Right lung (tissue), 10 donors: ENCODE measurements at places on chromosomes 12 and 14.

GRCh38 chr12:68086019-68086603, 73.4 kb downstream of the IFNG start:
- DNase-seq: no peak

- DNase-seq: no peak
Observed at GRCh38 chr12:109592905-109593272, 19.3 kb downstream of the MVK start.

GRCh38 chr12:31318657-31319269, 7.2 kb downstream of the SINHCAF start:
- DNase-seq: no peak

DNA sequence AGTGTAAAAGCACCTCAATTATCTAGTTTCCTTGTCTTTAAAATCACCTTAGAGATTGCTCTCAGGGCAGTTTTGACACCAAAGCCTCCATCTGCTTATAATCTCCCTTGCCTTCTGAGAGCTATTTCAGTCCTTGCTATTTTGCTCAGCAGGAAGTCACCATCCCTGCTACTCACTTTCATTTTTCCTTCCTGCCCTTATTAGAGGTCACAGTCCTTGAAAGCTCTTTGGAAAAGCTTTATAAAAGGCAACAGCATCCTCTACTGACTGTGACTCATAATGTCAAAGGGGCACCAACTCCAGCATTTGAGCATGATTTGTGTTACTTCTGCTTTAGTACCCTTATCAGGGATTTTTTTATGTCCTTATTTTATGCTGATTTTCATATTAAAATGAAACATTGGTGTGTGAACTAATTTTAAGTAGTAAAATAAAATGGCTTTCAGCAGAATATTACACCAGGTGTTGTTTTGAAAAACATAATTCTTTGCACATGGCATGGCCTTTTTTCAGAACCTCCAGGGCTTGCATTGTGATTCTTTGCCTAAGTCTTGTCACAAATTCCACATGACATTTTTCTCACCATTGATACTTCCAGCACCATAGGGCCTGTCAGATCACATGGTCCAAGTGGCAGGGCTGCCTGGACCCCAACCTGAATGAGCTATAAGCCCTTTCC, 213.0 kb downstream of the ADAMTS20 start:
- peak; percentile 52 for DNase-seq

- DNase-seq: no peak
Observed at GRCh38 chr12:43325786-43326185, 226.2 kb downstream of the ADAMTS20 start.

- DNase-seq: no peak
Observed at GRCh38 chr12:44377443-44378187, 498.5 kb downstream of the NELL2 start.

DNA sequence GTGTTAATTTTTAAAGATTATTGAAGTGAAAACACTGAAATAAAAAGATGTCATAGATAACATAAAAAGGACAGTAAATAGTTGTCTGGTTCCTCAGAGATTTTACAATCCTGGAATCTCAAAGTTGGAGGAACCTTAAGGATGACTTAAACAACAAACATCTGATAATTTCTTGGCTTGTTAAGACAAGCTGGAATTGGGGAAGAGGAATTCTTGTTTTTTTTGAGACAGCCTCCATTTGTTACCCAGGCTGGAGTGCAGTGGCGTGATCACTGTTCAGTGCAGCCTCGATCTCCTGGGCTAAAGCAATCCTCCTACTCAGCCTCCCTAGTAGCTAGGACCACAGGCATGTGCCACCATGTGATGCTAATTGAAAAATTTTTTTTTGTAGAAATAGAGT, 2.3 kb downstream of the ZNF410 start:
- no peak for DNase-seq
